ENCODE measurements at places on chromosomes 3 and 15.

GRCh38 chr3:15097891-15098290 is 1.1 kb downstream of the RBSN start:
- DNase-seq = no peak

DNA sequence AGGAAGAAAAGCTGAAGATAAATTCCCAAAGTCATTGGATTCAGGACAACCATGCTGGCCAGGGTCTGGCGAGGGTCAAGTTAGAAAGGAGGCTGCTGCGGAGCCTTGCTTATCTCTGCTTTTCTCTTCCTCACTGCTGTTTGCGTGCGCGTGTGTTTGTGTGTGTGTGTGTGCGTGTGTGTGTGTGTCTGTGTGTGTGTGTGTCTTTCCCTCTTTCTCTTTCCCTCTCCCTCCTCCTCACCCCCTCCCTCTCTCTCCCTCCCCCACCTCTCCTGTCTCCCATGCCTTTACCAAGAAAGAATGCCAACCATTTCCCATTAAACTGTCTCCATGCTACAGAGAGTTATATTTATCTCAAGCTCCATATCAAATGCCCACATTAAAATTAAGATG is at the start of gene COLQ:
COLQ (minus strand) TSS at position 134 of the 393 bp plus-strand sequence; CDS start at position 53, 81 bp downstream.
- no peak for DNase-seq

GRCh38 chr15:44195151-44195740 is at the start of gene FRMD5:
FRMD5 (minus strand) TSS chr15:44195271.
- peak; percentile 89 for DNase-seq

DNA sequence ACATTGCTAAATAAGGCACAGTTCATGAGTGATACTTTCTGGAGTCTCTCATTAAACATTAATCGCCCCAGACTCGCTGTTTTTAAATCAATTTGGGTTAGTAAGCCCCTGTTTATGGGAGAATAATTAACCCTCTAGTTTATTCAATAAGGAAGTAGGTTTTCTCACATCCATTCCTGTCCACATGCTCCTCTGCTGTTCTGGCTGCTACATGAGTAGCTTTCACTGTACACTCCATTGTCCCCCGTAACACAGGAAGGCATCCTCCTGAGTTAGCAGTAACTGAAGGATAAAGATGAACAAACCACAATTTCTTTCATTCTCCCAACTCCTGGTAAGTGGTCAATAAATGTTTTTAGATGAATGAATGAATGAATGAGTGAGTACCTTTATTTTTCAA is 378.5 kb downstream of the DIPK2A start:
- DNase-seq = no peak

GRCh38 chr3:24952388-24952787 is 457.7 kb upstream of the THRB start:
- DNase-seq = no peak

- DNase-seq = no peak
Measured at GRCh38 chr3:55621026-55621422, 133.9 kb upstream of the WNT5A start.

DNA sequence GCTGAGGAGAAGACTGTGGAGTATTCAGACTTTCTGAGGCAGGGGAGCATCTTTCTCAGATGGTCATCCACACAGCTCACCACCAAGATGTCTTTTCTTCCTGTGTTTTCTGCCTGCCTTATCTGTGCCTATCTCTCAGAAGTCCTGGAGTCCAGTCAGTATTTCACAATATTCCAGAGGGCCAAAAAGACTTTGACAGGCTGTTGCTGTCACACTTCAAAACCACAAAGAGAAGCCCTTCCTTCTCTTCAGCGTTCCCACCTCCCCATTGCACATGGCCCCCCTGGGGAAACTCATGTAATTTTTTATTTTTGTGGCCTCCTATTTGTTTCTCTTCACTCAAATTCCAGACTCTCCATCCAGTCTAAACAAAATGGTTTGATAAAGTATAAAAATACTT is 585.2 kb downstream of the EPHA3 start:
- no peak for DNase-seq

- DNase-seq = no peak
Measured at GRCh38 chr3:185943760-185944106, 5.9 kb upstream of the TRA2B start.

GRCh38 chr15:66770518-66771350 is 68.7 kb downstream of the SMAD6 start:
- DNase-seq = no peak
